ENCODE measurements at places on chromosomes 4 and X.

DNA sequence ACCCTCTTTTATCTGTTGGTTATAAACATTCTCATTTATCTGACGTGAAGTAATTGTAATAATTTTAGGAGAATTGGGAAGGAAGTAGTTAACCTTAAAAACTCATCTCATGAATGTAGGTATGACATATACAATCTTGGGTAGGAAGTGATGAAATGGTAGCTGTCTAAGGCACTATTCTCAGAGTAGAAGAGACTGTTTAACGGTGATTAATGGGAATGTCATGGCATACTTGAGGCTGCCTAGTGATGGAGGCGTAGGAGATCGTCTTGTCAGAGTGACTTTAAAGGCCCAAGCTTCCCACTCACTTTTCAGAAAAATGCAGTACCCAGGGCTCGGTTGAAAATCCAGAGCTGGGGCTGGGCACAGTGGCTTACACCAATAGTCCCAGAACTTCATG, 19.4 kb upstream of the AGA start:
- no peak for DNase-seq

- DNase-seq: no peak
Observed at GRCh38 chr4:105236916-105237311, 90.2 kb downstream of the TET2 start.

GRCh38 chr4:150079081-150079581, 886 bp downstream of the DCLK2 start:
- DNase-seq: peak; percentile 19

GRCh38 chr4:123438031-123438430, 41.4 kb downstream of the SPRY1 start:
- DNase-seq: no peak

DNA sequence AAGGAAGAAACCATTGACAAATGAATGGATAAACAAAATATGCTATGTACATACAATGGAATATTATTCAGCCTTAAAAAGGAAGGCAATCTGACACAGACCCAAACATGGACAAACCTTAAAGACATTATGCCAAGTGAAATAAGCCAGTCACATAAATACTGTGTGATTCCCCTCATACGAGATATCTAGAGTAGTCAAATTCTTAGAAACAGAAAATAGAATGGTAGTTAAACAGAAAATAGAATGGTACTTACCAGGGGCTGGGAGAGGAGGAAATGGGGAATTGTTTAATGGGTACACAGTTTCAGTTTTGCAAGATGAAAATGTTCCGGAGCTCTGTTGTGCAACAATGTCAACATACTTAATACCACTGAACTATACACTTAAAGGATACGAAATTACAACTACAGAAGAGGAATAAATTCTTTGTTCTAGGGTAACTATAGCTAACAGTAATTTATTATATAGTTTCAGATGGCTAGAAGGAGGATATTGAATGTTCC, 47.8 kb upstream of the DUSP21 start:
- no peak for DNase-seq

GRCh38 chrX:5068550-5068949, 1160.1 kb downstream of the NLGN4X start:
- DNase-seq: no peak

DNA sequence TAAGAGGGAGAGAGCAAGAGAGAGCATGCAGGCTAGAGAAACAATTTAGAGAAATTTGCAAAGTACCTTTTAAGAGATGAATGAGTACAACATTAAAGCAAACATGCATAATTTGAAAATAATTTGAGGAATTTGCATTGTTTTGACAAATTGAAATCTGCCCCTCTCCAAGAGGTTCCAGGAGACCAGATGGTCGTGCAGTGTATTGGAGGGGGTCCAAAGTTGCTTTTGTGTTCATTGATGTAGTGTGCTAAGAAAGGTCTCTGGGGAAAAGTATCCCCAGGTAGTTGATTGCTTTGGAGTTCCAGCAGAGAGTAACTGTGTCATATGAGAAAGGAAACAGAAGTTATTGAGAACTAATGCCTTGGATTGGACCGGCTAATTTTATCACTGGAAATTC, 635.0 kb upstream of the TENM3 start:
- DNase-seq: no peak

DNA sequence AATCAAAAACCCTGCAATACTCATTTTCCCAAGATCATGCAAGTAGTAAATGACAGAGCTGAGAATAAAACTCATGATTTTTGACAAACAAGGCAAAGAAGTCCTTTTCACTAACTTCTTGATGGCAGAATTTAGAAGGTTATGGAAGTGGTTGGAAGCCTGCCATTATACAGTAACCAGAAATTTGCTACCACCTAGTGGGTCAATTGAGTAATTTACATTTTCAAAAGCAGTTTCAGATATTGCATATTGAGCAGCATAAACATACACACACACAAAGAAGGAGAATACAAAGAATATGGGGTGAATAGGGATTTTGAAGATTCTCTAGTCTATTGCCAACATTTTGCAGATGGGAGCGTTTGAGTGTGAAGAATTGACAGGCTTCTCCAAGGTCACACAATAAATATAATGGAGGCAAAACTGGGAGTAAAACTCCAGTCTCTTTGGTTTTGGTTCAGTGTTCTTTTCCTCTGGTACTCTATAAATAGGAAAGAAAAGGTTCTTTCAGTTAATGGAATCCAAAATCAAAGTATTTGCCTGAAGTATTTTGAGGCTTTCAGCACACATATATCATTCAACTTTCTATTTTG, 70.2 kb downstream of the GC start:
- peak; percentile 47 for DNase-seq

DNA sequence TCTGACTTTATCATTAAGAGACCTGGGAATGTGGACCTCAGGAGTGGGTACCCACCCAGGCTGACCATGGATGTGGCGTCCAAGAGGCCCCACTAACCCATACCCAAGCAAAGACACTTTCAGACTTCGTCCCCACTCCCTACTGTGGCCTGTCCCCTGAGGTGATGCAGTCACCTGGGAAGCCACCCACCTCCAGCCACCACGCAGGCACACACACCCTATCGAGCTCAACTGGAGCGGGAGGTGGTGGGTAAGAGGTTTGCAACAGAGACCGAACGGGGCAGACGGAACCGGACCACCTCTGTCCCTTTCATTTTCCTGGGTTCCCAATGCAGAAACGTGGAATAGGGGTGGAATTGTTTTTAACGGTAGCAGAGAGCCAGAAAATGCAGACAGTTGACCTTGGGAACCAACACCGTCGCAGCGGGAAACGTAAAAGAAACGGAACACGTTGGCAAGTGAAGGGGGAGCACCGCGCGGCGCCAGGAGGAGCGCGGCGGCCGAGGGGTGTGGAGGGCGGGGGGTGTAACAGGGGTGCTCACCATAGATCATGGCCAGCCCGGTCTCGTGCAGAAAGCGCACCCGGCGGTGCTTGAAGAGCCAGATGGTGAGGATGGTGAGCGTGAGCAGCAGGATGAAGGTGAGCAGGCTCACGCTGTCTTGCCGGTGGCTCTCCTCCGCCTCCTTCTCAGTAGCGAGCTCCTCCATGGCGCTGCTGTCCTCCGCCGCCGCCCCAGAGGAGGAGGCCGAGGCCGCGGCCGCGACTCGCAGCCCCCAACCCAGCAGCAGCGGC, 559 bp downstream of the SLC9A7 start:
- DNase-seq: peak; percentile 29

- DNase-seq: peak; percentile 60
Observed at GRCh38 chr4:102789317-102789717, 28.5 kb upstream of the MANBA start.

- no peak for DNase-seq
Observed at GRCh38 chrX:129235903-129236302, 287.4 kb downstream of the SMARCA1 start.
